ENCODE measurements at places on chromosomes 16 and 17. TPM values are rescaled to one million over a fixed set of nuclear protein-coding genes. Genes with fewer than 3 reads are reported as not detected.

- peak; percentile 19 for DNase-seq
These were observed at the start of gene RSKR for GRCh38 chr17:28613931-28614381. RSKR (minus strand) TSS chr17:28614185; CDS start chr17:28614161, 24 bp downstream.

DNA sequence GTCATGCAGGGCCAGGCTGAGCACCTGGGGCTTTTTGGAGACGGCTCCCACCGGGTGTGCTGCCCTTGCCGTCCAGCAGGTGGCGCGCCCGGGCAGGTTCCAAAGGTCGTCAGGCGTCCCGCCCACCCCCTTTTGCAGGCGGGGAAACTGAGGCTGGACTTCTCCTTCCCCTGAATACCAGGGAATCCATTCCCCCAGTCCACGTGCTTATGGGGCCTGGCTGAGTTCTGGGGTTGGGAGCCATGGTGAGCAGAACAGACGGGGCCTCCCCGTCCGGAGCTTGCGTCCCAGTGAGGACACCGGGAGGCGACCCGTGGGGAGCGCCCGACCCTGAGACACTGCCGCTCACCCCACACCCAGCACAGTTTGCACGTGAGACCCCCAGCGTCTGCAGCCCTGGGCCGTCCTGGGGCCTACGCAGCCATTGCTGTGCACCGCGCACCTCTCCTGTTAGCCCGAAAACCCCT is 51.8 kb upstream of the JPH3 start:
- DNase-seq = peak; percentile 69

- DNase-seq = peak; percentile 38
These were observed 457.3 kb upstream of the HSBP1 start for GRCh38 chr16:83350481-83350880.

GRCh38 chr17:44829523-44830358 is at the start of gene GJC1:
GJC1 (minus strand) TSS chr17:44830287; CDS start chr17:44805817, 24,470 bp downstream.
- peak; percentile 63 for DNase-seq

DNA sequence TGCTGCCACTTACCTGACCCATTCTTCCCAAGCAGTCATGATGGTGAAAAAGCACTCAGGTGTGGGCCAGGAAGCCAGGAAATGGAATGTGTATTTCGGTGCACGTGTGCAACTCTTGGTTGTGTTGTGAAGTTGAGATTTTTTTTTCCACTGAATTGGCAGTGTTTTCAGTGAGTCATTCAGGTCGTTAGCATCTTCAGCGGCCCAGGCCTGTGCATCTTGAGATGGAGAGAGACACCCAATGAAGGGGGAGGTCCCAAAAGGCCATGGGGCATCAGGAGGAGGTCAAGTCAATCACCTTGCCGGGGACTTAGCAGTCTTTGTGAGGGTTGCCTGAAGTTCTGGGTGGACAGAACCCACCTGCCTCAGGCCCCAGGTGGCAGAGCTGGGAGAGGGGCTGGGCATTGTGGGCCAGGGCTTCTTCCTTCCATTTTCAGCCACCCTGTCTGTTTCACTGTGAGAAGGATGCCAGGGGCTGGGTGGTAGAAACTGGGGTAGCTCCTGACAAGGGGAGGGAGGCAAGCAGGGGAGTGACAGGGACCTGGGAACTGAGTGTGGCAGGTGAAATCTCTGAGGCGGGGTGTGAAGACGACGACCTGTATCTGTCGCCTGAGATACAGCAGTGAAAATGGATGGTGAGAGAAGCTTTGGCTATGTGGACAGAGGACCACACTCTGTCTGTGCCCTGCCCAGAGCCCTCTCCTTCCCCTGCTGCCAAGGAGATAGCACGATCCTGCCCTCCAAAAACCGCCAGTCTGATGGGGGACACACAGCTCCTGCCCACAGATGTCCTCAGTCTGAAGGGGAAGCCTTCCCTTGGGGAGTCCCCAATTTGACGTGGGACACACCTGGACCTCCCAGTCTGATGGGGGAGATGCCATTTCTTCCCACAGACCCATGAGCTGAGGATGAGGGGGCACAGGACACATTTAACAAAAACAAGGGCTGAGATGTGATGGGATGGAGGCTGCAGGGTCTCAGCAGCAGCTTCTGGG is 11.9 kb downstream of the TBKBP1 start:
- no peak for DNase-seq

- peak; percentile 72 for DNase-seq
These were observed 23.7 kb upstream of the RCVRN start for GRCh38 chr17:9928601-9929333.

DNA sequence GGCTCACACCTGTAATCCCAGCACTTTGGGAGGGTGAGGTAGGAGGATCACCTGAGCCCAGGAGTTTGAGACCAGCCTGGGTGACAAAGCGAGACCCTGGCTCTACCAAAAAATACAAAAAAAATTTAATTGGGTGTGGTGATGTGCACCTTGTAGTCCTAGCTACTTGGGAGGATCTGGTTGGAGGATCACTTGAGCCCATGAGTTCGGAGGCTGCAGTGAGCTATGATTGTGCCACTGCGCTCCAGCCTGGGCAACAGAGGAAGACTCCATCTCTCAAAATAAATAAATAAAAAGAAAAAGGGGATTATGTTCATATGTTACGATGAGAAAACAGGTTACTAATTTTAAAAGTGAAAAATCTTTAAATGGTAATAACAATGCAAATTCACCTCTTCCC is 996 bp downstream of the MLKL start:
- DNase-seq = no peak

- DNase-seq = no peak
These were observed 1.0 kb downstream of the KRT13 start for GRCh38 chr17:41504246-41504977.

Gene CA4
- total RNA-seq = 3.2 TPM

Gene DUS1L
- 19.9 TPM for total RNA-seq

Gene SLC5A2
- 1.1 TPM for total RNA-seq

Gene ATP2A3
- total RNA-seq = 2.0 TPM
